ENCODE measurements at places on chromosomes 3 and 15.

DNA sequence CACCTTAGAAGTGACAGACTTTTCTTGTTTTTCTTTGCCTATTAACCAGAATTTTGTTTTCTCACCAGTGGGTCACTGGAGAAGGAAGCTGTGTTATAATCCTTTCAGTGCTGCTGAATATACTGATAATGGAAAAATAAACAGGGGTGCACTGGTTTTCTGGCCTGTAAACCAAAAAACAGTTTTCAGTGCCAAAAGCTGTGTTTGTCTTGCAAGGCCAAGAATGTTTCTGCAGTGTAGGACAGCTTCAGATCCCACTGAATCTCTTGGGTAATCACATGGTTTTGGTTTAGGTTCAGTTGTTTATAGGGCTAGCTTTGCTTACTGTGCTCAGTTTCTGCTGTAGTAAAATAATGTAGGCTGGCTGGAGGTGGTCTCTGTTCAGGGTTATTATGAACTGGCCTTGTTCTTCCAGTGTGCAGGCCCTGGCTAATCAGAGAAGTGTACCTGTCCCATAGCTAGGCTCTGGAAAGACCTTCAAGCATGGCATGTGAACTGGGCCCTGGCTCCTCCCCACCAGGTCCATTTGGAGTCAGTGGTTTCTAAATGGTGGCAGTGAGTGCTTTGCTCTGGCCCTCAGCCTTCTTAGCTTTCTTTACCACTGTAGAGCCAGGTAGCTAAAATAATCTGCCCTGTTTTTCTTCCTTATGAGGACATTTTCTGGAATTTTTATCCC, 18.7 kb downstream of the PDE8A start:
- no peak for DNase-seq

- no peak for DNase-seq
These were observed 71.3 kb upstream of the LRTM1 start for GRCh38 chr3:54999159-54999558.

DNA sequence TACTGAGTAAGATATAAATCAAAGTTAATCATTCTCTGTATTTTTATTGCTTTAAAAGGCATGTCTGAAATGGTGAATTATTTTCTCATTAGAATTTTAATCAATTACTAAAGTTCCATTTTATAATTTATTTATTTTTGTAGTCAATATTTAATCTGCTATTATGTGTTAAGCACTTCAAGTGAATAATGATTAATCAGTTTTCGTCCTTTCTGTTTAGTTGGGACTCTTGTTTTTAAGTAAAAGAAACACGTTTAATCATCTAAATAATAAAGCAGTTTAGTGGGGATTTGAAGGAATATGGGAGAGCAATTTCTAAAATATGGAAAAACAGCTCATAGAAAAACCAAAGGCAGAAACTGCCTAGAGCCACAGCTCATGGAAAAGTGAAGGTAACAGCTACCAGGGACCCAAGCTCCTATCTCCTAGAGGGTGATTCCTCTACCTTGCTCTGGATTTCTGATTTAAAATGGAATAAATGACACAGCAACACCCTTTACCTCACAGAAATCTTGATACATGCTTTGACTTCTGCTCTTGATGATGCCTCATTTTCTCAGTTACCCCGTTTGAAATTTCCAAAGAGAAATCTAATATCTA, 28.0 kb upstream of the SUCNR1 start:
- DNase-seq = no peak

DNA sequence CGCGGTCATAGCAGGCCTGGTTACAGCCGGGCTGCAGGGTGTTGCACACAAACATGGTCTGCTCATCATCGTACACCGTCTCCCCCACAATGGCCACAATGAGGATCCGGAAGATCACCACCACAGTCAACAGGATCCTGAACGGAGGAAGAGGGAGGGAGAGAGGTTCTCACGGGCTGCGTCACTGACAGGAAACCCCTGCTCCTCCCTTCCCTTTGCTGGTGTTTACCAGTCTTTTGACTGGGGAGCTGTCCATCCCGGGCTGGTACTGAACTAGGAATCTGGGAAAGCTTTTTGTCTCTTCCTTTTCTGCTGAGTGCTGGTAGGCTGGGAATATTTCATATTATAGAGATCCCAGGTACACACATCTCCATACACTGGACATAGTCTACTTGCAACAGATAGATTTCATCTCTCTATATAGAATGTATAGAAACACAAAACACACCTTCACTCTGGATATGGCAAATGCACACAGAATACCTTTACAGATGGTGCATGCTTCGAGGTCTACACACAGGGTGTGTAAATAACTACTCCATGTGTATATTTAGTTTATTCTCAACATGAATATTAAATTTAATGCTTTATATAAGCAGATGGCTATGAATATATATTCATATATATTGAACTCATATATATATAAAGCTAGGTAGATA, 1.4 kb downstream of the GJD2 start:
- no peak for DNase-seq

GRCh38 chr15:71599418-71600151, 210.8 kb upstream of the NR2E3 start:
- DNase-seq = no peak

GRCh38 chr15:33115191-33115861, 79.2 kb downstream of the FMN1 start:
- no peak for DNase-seq

GRCh38 chr15:45662375-45662774, 27.5 kb downstream of the SQOR start:
- no peak for DNase-seq

GRCh38 chr15:52255935-52256334, 39.7 kb downstream of the MYO5C start:
- DNase-seq = no peak

GRCh38 chr3:121295452-121295851, 250.3 kb downstream of the POLQ start:
- no peak for DNase-seq

DNA sequence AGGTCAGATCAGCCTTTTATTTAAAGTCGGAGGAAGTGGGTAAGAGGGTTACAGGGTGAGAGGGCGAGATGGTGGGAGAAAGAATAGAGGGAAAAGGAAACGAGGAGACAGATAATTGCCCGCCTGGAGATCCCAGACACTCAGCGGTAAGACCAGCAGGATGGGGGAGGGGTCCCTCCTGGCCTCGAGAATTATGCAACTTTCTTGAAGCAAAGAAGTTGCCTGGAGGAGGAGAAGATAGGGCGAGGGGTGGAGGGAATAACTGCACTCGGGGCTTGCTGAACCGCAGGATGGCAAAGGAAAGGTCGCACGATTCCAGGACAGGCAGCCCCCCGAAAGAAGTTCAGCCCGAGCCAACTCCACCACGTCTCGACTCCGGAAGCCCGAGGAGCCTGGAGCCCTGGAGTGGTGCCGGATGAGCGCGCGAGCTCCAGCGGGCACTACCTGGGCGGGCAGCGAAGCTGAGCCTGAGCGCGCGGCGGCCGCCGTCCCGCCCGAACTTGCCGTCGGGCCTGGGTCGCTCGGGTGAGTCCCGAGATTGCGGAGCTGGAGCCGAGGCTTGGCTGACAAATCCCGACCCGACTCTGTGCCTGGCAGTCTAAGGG, 402 bp downstream of the WWTR1 start:
- no peak for DNase-seq

DNA sequence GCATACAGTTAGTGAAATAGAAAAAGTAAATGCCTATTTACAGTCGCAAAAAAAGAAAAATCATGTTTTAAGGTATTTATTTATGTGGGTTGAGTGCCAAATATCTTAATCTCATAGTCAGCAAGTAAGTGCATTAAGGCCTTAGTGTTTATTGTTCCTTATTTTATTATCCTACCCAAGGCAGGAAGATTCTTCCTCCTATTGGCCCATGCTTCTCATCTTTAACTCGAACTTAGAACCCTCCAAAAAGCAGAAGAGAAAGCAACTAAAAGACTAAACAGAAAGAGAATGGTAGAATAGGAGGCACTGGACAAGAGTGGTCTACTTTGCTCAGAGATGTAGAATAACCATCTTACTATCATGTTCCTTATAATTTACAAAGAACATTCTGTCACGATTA, 7.5 kb downstream of the RFX7 start:
- DNase-seq = no peak

DNA sequence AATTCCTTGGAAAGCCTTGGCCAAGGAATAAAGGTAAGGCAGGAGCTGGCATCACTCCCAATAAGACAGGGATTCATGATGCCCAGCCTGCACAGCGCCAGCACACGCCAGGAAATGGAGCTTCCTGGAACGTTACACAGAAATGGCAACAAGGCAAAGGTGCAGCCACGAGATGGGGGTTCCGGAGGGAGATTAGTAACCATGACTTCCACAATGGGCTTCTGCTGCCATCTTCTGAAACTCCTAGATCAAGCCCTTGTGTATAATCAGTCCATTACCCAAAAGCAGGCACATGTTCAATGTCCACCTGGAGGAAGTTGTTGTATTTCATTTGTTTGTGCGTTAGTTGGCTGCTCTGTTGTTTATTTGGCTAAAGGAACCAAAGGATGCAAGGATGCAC, 131.2 kb upstream of the TRIM42 start:
- DNase-seq = no peak

- DNase-seq = no peak
These were observed 35.5 kb downstream of the FBLN2 start for GRCh38 chr3:13584427-13584891.

- DNase-seq = no peak
These were observed 40.5 kb downstream of the COL6A6 start for GRCh38 chr3:130557336-130558035.

DNA sequence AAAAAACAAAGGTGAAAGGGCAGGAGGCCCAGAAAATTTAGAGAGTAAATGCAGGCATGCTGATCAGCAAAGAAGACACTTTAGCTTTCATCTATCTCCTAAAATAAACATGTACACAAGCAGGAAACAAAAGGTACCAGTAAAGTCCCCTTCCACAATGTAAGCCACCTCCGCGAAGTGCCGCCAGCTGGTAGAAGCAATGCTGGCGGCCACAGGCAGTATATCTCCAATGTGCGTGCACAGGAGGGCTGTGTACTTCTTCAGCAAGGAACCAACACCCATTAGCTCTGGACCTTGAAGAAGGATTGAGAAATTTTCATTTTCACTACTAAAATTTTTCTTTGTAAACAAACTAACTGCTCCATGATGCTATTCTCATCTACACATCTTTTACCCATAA, 75.4 kb downstream of the HERC2 start:
- DNase-seq = no peak

DNA sequence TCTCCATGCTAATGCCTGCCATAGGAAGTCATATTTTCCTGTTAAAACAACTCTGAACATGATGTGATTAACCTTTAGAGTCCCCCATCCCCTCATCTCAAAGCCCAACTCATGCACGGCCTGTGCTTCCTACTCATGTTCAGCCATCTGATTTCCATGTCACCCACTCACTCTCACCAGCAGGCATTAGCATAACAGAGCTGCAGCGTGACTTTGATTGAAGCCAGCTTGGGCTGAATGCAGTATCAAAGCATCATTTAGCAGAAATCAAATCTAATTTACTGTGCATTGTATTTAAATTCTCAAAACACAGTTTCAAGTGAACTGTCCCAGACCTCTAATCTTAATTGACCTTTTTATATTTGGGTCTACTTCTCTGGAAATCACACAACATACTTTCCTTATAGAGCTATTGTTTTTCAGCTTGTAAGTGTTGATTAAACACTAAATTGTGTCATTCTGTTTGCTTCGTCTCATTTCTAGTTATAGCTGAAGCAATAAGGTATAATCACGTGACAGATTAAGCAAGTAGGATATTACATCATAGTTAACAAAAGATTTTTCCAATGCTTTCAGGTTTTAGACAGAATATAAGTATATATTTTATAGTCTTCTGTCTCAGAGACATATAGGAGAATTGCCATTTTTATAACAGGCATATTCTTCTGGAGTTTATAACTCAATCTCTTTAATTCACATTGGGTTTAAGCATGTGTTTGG, 501.5 kb downstream of the ROBO2 start:
- DNase-seq = no peak

- no peak for DNase-seq
These were observed 59.1 kb downstream of the DRD3 start for GRCh38 chr3:114119776-114120175.

- DNase-seq = no peak
These were observed 6.8 kb upstream of the PDCD6IP start for GRCh38 chr3:33791477-33792166.

DNA sequence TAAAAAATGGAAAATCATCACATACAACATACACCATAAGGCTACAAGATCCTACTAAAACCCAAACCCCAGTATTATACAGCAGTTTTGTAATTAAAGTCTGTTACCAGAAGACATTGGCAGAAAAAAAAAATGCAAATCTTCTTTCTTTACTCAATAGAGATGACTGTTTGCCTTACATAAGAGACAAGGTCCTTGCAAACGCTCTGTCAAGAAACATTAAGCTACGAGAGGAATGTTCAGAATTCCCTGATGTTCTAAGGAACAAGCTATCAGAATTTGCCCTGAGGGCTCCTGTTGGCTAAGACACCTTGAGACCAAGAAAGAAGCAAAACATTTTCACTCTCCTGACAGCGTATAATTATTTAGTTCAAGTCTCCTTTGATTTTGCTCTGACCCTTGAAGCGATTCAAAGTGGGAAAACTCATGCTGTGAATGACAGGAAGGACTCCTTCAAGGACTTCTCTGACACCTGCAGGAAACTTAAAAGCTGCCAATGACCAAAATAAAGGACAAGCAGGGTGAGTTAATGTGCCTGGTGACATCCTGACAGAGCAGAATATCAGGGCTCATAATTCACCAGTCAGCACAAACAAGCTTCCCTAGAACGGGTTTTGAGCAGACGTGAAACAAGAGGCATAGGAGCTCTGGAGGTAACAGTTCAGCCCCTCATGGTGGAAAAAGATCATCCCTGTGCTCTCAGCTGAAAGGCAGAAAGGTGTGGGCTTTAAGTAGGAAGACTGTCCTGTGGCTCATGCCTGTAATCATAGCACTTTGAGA, 2.5 kb downstream of the SCAMP2 start:
- DNase-seq = no peak

DNA sequence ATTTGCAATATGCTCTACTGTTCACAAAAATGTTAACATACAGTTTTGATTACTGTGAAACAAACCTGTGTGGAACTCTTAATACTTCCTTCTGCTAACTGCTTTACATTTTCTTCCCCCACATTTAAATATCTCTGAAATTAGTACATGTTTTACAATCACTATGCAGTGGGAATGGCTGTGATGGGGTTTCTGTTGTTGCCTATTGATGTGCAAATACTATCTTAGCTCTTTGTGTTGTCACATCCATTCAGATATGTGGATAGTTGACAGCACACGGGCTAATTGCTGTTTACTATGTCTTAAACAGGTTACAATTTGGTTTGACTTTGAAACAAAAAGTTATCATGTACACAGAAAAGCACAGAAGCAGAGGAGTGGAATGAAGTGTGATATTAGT, 95.8 kb upstream of the CCNL1 start:
- no peak for DNase-seq

DNA sequence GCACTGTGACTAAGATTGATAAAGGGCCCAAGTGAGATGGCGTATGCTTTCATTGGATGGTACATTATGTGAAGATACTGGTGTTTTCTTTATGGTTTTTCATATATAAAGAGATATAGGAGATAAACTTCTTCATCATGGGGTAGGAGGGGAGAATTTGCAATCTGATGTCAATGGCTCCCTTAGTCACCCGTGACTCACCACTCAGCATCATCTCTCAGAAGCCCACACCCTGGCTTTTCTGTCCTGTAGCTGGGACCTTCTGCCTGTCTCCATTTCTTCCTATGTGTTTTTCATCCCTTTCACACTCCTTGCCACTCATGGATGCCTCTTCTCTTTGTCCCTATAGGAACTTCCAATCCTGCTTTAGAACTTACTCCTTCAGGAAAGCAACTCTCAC, 114.3 kb upstream of the SEMA6D start:
- DNase-seq = no peak

All from stimulated activated naive CD4-positive, alpha-beta T cell (primary cell).